Stimulated activated naive CD4-positive, alpha-beta T cell treated with Interleukin-2 at 50 U/mL for 16 hours (primary cell): ENCODE measurements at places on chromosomes 5 and 9.

- DNase-seq, result no peak
Observed at GRCh38 chr5:40674661-40675235, 5.0 kb upstream of the PTGER4 start.

DNA sequence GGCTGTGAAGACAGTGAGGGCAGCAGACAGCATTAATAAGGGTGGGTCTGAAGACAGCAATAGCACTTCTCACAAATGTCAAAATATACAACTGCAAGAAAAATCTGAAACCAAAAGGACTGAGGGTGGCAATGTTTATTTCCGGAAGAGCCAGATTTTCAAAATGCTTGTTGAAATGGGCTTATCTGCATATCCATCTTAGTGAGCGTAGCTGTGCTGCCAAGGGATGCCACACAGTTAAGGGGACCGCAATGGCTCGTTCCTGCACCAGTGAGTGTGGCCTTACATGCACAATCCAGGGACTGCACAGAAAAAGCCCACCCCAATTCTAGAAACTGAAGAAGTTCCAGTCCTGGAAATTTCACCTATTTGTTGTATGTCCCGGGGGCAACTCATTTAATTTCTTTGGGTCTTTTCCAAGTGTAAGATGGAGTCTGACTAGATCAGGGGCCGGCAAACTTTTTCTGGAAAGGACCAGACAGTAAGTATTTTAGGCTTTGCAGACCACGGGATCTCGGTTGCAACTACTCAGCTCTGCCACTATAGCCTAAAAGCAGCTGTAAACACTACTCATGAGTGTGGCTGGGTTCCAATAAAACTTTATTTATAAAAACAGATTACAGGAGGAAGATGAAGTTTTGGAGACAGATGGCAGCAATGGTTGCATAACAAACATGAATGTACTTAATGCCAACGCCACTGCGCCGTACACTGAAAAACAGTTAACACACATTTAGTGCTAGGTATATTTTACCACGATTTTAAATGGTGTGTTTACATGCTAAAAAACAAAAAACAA, 154.1 kb downstream of the MYO10 start:
- DNase-seq, result no peak

GRCh38 chr5:124480022-124480421, 266.4 kb downstream of the ZNF608 start:
- DNase-seq, result no peak

DNA sequence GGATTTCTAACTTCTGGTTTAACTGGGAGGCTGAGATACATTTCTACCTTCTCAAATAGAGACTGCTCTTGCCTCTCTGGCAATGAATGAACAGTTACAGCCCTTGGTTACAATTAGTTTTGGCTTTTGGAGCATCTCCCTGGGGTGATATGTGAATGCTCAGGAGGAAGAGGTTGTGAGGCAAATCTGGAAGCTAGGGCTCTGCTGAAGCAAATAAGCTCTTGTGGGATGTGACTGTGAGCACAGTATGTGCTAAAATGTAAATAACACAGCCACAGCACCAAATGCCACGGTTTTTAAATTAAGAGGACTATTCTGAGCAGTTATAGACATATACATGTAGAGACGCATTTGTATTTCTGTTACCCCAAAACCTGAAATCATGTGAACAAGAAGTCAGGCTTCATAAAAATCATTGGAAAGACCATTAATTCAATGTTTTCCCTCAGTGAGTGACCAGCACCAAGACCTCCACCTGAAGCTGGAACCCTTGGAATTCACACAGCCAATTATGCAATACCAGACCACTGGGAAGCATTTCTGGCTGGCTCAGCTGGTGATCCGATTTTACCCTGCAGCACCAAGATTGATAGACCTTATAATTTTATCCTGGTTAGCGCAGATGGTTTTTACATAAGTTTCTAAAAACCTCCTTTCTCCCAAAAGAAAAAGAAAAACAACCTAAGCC, 3.0 kb upstream of the SLC44A1 start:
- DNase-seq, result no peak

GRCh38 chr5:143064218-143064641, 294.1 kb downstream of the ARHGAP26 start:
- no peak for DNase-seq

DNA sequence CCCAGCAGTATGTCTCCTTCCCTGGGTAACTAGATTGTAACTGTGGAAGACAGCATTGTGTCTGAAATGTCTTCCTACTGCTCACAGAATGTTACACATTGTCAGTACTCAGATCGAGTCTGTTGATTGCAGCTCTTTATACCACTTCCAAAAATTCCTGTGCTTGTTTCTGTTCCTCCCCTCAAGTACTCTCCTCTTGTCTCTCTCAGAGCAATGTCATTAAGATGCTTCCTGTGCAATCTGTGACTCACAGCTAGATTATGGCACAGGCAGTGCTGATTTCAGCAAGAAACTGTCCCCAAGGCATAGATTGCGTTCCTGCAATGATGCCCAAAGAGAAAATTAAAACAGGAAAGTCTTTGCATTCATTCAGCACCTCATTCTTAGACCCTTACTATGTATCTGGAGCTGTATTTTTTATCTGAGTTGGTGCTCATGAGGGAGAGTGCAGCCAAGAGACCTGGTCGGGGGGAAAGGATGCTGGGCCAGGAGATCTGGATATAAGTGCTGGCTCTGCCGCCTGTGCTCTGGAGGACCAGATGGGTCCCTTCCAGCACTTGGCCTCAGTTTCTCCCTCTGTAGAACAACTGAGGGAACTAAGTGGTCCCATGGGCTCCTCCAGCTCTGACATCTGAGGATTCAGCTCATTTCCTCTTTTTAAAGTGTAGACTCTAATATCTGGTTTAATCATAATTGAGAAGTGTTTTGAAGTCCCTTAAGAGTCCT, 40.8 kb upstream of the GNPDA1 start:
- DNase-seq, result no peak

- DNase-seq, result no peak
Observed at GRCh38 chr9:31519826-31520225, 864.6 kb upstream of the ACO1 start.

GRCh38 chr9:90102292-90102901, 497.6 kb downstream of the GADD45G start:
- DNase-seq, result peak; percentile 73

GRCh38 chr5:33184367-33184766, 256.4 kb upstream of the TARS1 start:
- DNase-seq, result no peak

DNA sequence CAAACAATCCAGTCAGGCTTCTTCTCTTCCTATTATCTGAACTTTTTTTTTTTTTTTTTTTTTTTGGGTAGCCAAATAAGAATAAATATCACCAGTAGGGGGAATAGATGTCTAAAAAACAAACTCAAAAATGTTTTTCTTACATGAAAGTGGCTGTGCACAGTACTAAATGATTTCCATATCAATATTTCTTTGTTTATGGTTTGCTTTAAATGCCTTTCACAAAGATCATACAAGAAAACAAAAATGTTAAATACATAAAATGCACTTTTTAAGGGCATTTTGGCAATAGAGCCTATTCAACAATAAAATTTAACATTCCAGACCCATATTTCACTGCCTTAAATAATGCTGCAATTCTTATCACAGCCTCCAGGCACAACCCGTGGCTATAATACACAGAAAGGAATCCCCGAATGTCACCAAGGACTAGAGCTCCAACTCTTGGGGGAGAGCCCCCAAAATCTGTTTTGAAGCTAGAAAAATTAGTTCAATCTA, 91.1 kb upstream of the TBCA start:
- DNase-seq, result no peak

- DNase-seq, result no peak
Observed at GRCh38 chr5:72397836-72398235, 77.7 kb downstream of the PTCD2 start.

- DNase-seq, result no peak
Observed at GRCh38 chr9:38126730-38127129, 57.7 kb upstream of the SHB start.

DNA sequence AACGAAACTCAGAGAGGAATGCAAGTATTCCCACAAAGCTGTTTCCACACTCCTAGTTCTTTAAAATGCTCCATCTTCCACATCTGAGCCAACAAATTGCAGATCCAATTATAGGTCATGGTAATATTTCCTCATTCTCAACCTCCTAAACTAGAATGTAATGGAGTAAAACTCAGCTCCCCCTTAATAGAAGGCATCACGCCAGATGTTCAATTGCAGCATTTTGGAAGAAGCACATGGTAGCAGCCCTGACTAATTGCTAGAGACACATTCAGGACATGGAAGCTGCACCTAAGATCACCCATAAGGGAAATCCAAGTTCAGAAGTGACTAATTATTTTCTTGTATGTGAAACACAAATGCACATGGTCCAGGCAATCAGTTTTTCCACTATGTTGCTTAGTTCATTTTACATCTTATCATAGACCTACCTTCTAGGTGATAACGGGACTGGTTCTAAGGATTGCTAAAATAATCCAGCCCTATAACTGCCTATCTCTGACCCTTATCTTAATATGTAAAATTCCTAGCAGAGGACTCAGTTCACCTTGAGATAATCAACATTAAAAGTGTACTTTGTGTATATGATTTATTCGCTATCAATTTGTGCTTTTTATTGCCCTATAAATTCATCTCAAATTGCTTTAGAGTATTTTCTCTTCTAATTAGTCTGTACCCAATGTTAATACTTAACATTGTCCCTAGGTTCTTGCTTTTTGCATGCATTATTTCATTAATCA, 75.1 kb downstream of the GABRB2 start:
- no peak for DNase-seq

DNA sequence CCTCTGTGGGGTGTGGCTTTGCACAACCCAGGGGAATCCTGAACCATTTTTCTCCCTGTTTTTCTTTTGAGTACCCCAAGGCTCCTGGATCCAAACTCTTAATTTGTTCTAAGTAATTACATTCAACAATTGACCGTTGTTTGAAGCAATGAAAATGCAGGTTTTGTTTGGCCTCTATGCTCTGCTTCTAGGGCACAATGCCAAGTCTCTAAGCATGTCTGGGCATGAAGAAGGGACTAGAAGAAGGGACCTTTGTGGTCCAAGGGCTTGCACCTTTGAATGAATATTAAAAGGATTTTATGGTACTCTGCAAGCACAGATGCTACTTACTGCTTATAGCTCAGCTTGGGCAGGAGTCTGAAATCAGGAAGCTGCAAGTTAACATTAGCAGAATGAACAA, 6.6 kb upstream of the ENC1 start:
- DNase-seq, result no peak

GRCh38 chr5:149379818-149380374, 804 bp upstream of the IL17B start:
- DNase-seq, result no peak

GRCh38 chr9:134793288-134794188, 87.1 kb upstream of the FCN2 start:
- DNase-seq, result no peak

GRCh38 chr9:76962732-76963131, 56.7 kb upstream of the FOXB2 start:
- DNase-seq, result no peak
